ENCODE measurements at places on chromosomes 7 and 10.

- DNase-seq, result no peak
Observed at GRCh38 chr7:32462977-32463376, 27.2 kb downstream of the LSM5 start.

DNA sequence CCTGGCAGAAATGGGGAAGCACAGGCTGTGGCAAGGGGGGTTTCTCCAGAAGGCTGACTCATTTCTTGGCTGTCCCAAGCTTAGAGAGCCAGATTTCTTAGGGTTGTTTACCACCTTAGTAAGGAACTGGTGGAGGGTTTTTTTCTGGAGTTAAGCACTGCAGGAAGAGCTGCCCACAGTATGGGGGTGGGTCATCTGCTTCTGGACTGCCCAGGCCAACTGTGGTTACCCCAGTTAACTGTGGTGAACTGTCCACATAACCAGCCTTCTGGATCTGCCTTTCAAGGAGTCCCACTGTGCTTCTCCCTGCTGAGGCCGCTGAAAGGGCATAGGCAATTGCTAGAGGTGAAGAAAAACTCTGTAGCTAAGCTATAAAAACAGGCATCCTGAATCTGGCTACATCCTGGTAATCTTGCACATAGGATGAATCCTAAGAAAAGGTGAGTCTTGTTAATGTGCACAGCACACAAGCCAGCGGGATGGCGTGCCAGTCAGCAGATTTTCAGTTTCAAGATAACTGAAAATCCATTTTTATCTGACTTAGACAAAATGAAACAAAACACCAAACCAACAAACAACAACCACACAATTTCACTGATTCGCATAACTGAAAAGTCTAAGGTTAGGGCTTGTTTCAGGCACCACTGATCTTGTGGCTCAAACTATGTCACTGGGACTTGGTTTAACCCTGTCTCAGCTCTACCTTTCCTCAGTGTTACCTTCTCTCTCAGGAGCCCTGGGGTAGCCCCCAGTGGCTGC lies 21.6 kb upstream of the TSPAN33 start:
- DNase-seq, result no peak

DNA sequence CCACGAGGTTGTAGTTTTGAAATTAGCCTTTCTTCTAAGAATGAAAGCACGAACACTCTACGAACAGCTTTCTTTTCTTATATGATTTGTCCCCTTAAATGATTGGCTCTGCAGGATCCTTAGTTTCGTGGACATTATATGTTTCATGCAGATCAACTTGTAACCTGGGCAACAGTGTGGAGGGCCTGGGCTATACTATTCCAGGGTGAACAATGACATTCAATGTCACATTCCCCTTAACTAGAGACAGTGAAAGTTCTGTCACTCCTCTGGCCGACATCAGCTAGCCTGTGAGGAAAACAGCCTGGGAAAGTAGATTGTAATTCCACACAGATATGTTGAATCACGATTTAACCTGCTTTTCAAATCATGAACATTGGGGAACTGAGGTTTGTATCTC lies 23.4 kb downstream of the TAS2R16 start:
- no peak for DNase-seq

- no peak for DNase-seq
Observed at GRCh38 chr10:62399211-62399610, 25.0 kb downstream of the ZNF365 start.

GRCh38 chr7:22543169-22543568 lies 43.2 kb upstream of the STEAP1B start:
- no peak for DNase-seq

Measured in HuH-7 (cell line).